Neural crest cell (in vitro differentiated cells): ENCODE measurements at places on chromosomes 13 and 19. TPM values are rescaled to one million over a fixed set of nuclear protein-coding genes. Genes with fewer than 3 reads are reported as not detected.

CEBPA gene
- 1.5 and 1.7 TPM in 2 replicates for total RNA-seq

TMEM150B gene
- total RNA-seq = not detected in 2 replicates

- no peak for DNase-seq
- H3K4me3 ChIP-seq = no peak overlapping the region
- peaks cover 16% of the 10 kb centered on the region for H3K4me1 ChIP-seq
- peaks cover 6% of the 10 kb centered on the region for H3K36me3 ChIP-seq
- no peak overlapping the region for H3K27ac ChIP-seq
These were observed 241.1 kb upstream of the ZNF507 start for GRCh38 chr19:32104153-32104849.

- no peak for DNase-seq
- no peaks in the 10 kb centered on the region for H3K4me1 ChIP-seq
- no peaks in the 10 kb centered on the region for H3K36me3 ChIP-seq
- no peak overlapping the region for H3K27ac ChIP-seq
These were observed 5.8 kb upstream of the CEACAM21 start for GRCh38 chr19:41570179-41570578.

GRCh38 chr13:93230261-93230855 is 3.8 kb downstream of the GPC6 start:
- no peak overlapping the region for H3K27ac ChIP-seq
- H3K4me1 ChIP-seq = peaks cover 51% of the 10 kb centered on the region
- H3K27me3 ChIP-seq = no peaks in the 10 kb centered on the region
- H3K36me3 ChIP-seq = peaks cover 12% of the 10 kb centered on the region

- peaks cover 4% of the 10 kb centered on the region for H3K36me3 ChIP-seq
- DNase-seq = no peak
These were observed 147.7 kb downstream of the DPF1 start for GRCh38 chr19:38076337-38076736.

ZNF491 gene
- total RNA-seq = 8.8 and 9.8 TPM in 2 replicates

DNA sequence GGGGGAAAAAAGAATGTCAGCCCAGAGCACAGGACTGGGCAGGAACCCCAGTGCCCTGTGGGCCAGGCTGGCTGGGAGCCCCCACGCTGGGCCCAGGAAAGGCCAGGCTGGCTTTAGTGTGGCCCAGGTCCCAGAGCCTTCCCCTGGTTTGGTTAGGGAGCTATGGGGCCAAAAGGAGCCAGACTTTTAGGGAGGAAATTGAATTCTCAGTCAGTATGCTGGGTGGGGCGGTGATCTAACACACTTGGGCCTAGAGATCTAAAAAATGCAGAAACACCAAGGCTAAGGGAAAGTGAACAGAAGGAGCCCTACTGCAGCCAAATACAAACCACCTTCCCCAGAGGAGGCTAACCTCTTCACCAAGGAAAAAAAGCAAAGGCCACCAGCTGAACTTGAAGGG is 137.5 kb downstream of the CRYL1 start:
- no peak overlapping the region for H3K27ac ChIP-seq
- no peaks in the 10 kb centered on the region for H3K4me1 ChIP-seq
- no peak for DNase-seq
- no peaks in the 10 kb centered on the region for H3K27me3 ChIP-seq

DNA sequence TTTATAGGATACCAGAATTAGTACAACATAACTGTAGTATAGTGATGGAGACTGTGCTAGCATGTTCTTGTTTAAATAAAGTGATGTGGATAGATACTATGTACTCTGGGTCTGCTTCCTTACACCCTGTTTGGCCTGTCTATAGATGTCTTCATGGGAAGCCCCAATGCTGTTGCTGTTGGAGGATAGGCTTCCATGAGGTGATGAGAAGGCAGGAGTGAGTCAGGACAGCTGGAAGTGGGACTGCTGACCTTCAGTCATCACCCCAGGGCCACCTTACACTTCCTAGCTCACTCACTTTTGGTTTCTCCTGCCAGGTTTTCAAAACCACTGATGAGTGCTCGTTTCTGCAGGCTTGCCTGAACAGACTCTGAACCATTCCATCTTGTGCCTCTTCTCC is 4.2 kb downstream of the KCTD4 start:
- H3K4me3 ChIP-seq = no peak overlapping the region
- H3K36me3 ChIP-seq = no peaks in the 10 kb centered on the region
- peak overlapping the region; percentile 43 for H3K27ac ChIP-seq
- no peaks in the 10 kb centered on the region for H3K27me3 ChIP-seq

ZNF234 gene
- 18.2 and 18.6 TPM in 2 replicates for total RNA-seq

GRCh38 chr13:19713186-19713965 is 69.4 kb downstream of the PSPC1 start:
- H3K4me1 ChIP-seq = no peaks in the 10 kb centered on the region
- H3K27me3 ChIP-seq = no peaks in the 10 kb centered on the region
- DNase-seq = no peak
- no peak overlapping the region for H3K27ac ChIP-seq

DNA sequence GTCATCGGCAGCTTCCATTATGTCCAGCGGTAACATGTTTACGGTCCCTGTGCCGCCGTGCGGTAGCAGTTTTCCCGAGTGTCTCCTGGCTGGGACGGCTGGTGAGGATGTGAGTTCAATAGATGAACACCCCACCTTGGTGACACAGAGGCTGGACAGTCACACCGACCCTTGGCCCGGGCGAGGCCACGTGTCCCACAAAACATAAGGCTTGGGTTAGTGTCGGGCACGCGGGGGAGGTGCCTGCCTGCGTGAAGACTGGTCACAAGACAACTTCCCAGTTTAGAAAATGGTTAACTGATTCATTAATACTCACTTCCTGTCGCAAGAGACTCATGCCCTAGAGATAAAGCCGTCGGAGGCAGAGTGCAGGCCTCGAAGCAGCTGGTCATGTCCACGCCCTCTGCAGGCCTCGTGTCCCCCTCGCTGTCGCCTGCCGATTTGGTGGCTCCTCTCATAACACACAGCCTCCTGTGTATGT is 17.2 kb downstream of the RASA3 start:
- H3K4me3 ChIP-seq = peak overlapping the region; percentile 50
- peak overlapping the region; percentile 92 for H3K27ac ChIP-seq
- H3K36me3 ChIP-seq = peaks cover 7% of the 10 kb centered on the region
- peaks cover 60% of the 10 kb centered on the region for H3K4me1 ChIP-seq
- no peak for DNase-seq
- no peaks in the 10 kb centered on the region for H3K27me3 ChIP-seq
